ENCODE measurements at places on chromosomes 7 and 10.

GRCh38 chr10:112208997-112209396 is 25.4 kb upstream of the GPAM start:
- no peak for DNase-seq

GRCh38 chr7:155807789-155808548 is 4.3 kb downstream of the SHH start:
- no peak for DNase-seq

- DNase-seq: no peak
These were observed 90.8 kb downstream of the CREM start for GRCh38 chr10:35217455-35217854.

DNA sequence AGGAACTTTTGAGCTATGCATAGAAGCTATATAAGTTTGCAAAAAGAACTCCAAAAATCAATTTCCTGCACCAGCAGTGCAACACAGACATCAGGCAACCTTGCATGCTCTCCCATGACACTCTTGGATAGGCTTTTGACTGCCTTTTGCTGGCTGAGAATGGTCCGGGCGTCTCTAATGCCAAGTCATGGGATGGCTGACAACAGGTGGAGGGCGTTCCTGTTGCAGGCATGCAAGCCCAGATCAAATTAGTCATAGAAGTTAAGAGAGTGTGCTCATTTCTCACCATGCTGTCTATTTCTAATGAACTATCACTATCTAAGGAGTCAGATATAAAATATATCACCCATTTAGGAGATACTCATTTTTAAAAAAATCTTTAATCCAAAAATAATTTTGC is 8.4 kb downstream of the PLCE1 start:
- DNase-seq: no peak

DNA sequence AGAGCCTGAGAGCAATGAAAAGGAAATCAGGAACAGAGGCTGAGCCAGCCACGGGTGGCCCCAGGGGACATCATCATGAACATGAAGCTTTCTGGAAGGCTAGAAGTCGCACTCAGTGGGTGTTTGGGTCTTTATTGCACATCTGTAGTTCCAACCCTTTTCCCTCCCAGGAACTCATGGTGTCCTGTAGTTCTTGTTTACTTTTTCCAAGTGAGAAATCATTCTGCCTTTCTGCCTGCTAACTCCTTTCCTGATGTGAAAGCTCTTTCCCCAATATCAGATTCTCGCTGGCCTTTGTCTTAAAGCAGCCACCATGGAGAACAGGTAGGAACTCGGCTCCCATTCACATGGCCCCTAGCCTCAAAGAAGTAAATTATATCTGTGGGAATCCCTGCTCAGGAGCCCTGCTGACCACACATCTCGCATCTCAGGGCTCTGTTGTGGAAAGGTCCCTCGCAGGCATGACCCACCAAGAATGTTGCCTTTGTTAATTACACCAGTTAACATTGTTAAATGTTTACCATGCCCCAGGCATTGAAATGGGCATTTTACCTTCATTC is 542.7 kb downstream of the TNS3 start:
- DNase-seq: no peak

GRCh38 chr7:38368191-38368605 is 94.8 kb upstream of the TARP start:
- peak; percentile 87 for DNase-seq

DNA sequence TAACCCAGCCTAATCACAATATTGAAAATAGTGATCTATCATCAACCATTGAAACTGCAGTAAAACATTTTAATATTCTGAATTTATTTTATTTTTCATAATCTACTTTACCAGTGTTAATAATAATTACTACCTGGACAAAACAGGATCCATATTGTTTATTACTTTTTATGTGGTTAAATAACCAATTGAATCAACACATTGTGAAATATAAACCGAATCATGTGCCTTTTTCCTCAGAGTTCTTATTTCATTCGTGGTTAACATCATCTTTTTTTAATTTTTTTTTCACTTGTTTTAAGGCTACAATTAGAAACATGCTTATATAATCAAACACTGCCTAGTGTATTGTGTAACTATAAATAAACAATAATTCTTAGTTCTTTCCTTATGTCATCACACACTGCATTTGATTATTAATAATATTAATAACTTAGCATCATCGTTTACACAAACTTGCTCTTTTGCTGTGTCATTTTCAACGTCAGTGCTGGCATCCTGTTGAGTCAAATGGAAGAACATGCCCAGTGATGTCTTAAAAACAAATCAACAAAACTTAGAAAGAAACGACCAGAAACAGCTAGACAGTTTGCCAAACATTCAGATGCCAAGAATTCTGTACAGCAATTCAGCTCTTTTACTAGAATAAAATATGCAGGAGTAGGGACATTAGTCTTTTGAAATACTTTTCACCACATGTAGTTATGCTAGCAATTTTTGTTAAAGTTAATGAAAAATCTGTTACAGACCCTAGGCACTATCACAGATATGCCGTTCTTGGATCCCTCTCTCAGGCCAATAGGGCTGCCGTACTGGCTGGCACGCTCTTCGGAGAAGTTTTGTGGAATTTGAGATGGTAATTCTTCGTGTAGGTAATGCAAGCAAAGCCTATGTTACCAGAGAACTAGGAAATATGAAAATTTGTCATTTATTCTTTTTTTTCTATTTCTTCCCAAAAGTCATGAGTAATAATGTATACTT is 330.4 kb upstream of the SEMA3A start:
- no peak for DNase-seq

DNA sequence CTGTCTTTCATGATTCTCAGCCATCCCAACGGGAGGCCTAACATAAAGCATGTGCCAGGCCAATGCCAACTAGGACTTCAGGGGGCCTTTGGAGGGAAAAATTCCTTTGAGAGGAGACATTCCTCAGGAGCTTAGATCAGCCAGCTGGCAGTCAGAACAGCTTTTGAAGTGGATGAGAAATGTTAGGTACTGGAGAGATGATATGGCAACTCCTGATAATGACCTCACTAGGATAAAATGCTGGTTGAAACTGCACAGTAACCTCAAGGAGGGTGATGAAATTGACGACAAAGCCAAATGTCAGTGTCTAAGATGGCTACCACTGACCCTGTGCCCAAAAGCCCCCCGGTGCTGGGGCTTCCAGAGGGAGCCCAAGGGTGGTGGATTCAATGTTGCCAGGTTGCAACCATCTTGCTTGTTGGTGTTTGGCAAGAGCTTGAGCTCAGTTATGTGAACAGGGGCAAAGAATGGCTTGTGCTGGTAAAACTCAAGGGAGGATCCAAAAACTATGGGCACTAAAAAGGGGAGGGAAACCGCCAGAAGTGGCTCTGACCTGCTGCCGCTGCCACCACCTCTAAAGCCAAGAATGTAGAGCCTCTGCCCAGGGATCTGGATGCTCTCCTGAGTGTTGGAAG is 121.2 kb downstream of the UBE2H start:
- no peak for DNase-seq

GRCh38 chr7:117124591-117125220 is 171.4 kb downstream of the ST7 start:
- DNase-seq: peak; percentile 82

DNA sequence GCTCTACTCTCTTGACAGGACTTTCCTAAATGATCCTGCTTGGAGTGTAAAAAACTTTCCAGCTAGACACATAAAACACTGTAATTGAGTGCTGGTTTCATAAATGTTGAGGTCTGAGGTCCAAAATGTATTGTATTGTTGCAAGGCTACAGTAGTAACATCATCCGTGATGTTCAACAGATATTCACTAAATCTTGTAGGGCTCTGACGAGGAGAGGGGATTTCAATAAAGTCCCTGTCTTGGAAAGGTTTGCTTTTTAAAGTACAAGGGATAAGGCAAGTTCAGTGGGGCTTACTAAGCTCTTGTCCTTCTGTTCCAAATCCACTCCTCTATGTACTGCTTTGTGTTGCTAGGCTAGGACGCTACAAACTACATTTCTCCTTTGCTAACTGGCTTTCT is 48.9 kb downstream of the FHIP2A start:
- no peak for DNase-seq

GRCh38 chr7:107439025-107439424 is 30.8 kb upstream of the GPR22 start:
- DNase-seq: no peak

GRCh38 chr7:154647625-154648024 is 355.3 kb downstream of the PAXIP1 start:
- no peak for DNase-seq

- DNase-seq: no peak
These were observed 50.4 kb upstream of the EBF3 start for GRCh38 chr10:130014263-130015074.

- no peak for DNase-seq
These were observed 335.2 kb upstream of the KCND2 start for GRCh38 chr7:119937745-119938144.

- no peak for DNase-seq
These were observed 33.9 kb upstream of the ZNF107 start for GRCh38 chr7:64632029-64632428.

GRCh38 chr10:11264296-11265048 is 246.8 kb downstream of the CELF2 start:
- no peak for DNase-seq

GRCh38 chr10:35699848-35700486 is 57.9 kb upstream of the FZD8 start:
- no peak for DNase-seq

GRCh38 chr10:62354916-62355315 is 19.3 kb upstream of the ZNF365 start:
- DNase-seq: no peak

- no peak for DNase-seq
These were observed 633.9 kb upstream of the MBL2 start for GRCh38 chr10:53406532-53406931.

DNA sequence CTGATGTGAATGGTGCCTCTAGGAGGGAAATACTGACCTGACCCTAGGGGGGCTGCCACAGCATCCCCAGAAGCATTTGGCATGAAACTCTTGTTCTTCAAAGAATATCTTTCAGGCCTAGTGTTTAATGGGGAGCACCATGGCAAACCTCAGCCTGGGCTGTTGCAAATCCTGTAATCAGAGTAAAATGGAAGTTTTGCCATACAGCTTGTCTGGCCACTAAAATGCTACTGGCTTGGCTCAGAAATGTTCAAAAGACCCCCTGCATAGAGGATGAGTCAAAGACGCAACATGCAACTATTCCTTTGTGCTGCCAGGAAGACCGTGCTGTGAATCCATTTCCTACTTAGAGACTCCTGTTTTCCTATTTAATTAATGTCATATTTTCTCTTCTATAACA is 26.7 kb downstream of the HECW1 start:
- no peak for DNase-seq

GRCh38 chr7:128076796-128077271 is 45.6 kb upstream of the LRRC4 start:
- DNase-seq: no peak

DNA sequence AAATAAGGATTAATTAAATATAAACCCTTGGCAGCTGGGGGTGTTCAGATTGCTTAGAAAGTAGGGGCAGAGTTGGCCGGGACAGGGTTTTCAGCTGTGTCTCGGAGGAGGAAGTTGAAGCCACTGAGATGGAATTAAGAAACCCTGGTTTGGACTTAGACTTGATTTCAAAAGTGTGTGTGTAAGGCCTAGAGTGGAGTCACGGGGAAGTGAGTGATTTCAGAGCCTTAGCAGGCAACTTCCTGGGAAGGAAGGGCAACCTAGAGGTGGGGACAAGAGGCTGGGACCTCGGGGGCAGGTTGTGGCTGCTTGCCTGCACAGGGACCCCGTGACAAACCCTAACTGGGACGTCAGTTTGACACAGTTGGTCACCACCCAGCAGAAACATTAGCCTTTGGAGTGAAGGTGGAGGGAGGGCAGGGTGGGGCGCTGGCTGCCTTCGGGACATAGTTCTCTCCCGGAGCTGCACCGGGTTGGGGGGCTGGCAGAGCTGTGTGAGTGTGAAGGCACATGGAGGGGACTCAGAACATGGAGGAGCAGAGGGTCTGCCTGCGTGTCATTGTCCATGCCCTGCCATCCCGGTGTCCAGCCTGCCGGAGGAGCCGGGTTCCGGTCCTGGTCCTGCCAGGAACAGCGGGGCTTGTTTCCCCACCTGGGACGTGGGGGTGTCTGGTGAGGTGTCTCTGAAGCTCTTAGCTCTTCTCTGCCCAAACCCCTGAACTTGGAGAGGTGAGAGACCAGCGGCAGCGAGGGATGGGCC is 1.8 kb downstream of the BRI3 start:
- no peak for DNase-seq

- DNase-seq: no peak
These were observed 134.4 kb upstream of the AGK start for GRCh38 chr7:141416650-141417270.

DNA sequence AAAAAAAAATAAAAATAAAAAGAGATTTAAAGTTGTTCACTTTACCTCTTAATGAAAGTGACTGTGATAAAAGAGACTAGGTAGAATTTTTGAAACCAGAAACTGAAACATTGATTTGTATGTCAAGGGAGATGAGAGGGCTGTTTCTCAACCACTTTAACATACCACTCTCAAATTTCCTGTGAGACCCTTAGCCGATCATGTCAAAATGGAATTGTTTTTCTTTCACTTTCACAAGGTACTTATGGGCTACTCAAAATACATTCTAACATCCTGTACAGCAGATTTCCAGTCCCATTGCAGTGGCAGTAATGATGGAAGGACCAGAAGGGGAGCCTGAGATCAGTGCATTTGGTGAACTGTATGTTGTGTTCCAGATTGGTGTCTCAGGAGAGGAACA is 261.2 kb downstream of the PPP1R3A start:
- DNase-seq: no peak

GRCh38 chr7:51278797-51279196 is 37.8 kb downstream of the COBL start:
- no peak for DNase-seq

- DNase-seq: no peak
These were observed 116.1 kb upstream of the PALS2 start for GRCh38 chr7:24457219-24457558.

- no peak for DNase-seq
These were observed 156.4 kb upstream of the FGFR2 start for GRCh38 chr10:121754666-121755065.

DNA sequence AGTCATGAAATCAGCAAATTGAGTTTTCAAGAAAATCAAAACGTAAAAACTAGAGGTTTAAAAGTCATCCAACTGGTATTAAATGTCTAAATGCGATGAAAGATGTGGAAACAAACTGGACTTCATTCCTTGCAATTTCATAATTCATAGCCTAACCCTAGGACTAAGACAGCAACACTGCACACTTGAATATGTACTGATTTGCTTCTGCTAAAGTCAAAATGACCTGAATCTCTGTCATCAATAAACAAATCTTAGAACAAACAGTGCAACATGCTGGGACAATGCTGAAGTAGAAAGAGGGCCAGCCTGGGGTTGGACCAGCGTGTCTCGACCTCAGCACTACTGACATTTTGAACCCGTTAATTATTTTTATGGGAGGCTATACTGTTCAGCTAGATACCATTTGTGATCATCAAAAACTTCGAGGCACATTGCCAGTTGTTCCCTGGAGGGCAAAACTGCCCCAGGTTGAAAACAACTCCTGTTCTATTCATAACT is 47.1 kb downstream of the MYOF start:
- DNase-seq: no peak
